IPS DF 6.9 (cell line): ENCODE measurements at places on chromosomes 13 and 19.

DNA sequence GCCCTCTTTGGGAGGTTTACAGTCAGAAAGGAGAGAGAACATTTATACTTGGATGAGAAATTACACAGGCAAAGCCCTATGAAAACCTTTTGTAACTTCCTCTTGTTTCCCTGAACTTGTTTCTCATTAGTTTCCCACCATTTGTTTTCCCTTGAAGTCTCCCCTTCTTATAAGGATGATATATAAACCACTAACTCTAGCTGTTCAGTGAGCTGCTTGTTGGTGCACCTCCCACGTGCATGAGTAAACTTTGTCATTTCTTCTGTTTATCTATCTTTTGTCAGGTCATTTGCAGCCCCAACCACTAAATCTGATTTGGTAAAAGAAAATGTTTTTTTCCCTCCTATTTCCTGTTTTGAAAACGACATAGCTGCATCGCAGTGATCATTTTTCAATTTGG lies 919.9 kb downstream of the SLITRK1 start:
- H3K4me3 ChIP-seq, result no peak overlapping the region
- H3K4me1 ChIP-seq, result no peaks in the 10 kb centered on the region
- no peak for DNase-seq

DNA sequence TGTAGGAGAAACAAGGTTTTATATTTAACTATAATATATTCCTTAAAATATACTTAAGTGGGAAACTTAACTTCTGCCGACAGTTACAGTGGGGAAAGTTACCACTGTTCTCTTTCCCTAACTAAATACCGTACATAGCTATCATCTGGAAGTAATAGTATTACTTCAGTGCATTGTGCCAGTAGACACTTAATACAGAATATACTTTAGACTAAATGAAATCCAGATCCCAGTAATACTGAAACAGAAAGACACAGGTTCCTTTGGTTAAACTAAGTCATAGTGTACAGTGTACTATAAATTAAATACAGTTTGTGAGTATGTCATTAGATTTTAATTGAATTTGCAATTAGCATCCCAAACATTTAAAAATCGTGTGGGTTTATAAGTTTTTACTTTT lies 107.5 kb downstream of the PCCA start:
- H3K27ac ChIP-seq, result no peak overlapping the region
- DNase-seq, result no peak
- peaks cover 1% of the 10 kb centered on the region; the same call in 1 of the 2 replicates for H3K4me1 ChIP-seq
- no peaks in the 10 kb centered on the region for H3K27me3 ChIP-seq
- H3K4me3 ChIP-seq, result no peak overlapping the region

GRCh38 chr13:28867564-28867963 lies 47.4 kb downstream of the MTUS2 start:
- no peak overlapping the region for H3K4me3 ChIP-seq
- no peaks in the 10 kb centered on the region for H3K36me3 ChIP-seq
- H3K27me3 ChIP-seq, result no peaks in the 10 kb centered on the region
- no peaks in the 10 kb centered on the region for H3K4me1 ChIP-seq
- no peak for DNase-seq
- H3K27ac ChIP-seq, result no peak overlapping the region

GRCh38 chr19:30374865-30375552 lies 2.8 kb downstream of the ZNF536 start:
- peaks cover 3% of the 10 kb centered on the region; the same call in 1 of the 2 replicates for H3K27me3 ChIP-seq
- no peak overlapping the region for H3K27ac ChIP-seq
- peak overlapping the region; percentile 46; the same call in 1 of the 2 replicates for H3K4me3 ChIP-seq
- no peaks in the 10 kb centered on the region for H3K36me3 ChIP-seq
- H3K4me1 ChIP-seq, result peaks cover 11% of the 10 kb centered on the region
- DNase-seq, result no peak

DNA sequence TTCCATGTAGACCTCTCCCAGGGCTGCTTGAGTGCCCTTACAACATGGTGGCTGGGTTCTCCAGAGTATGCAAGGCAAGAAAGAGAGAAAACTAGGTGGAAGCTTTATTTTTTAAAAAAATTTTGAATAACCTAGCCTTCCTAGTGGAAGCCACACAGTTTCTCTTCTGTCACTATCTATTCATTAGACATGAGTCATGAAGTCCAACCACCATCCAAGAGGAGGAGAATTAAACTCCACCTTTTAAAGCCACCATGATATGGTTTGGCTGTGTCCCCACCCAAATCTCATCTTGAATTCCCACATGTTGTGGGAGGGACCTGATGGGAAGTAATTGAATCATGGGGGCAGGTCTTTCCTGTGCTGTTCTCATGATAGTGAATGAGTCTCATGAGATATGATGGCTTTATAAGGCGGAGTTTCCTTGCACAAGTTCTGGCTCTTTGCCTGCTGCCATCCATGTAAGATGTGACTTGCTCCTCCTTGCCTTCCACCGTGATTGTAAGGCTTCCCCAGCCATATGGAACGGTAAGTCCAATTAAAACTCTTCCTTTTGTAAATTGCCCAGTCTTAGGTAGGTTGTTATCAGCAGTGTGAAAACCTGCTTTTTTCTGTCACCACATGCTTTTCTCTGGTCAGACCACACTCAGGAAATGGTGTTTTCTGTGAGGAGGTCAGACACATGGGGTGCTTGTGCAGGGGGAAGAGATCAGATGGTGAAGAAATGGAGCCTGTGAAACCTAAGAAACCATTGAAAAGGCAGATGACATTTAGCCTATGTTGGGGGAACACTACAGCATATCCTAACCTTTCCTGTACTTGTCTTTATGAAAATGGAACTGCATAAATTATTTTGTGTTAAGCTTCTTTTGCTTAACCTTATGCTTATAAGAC lies 57.7 kb downstream of the ANKRD10 start:
- H3K4me3 ChIP-seq, result no peak overlapping the region
- H3K27me3 ChIP-seq, result no peaks in the 10 kb centered on the region
- no peak for DNase-seq

DNA sequence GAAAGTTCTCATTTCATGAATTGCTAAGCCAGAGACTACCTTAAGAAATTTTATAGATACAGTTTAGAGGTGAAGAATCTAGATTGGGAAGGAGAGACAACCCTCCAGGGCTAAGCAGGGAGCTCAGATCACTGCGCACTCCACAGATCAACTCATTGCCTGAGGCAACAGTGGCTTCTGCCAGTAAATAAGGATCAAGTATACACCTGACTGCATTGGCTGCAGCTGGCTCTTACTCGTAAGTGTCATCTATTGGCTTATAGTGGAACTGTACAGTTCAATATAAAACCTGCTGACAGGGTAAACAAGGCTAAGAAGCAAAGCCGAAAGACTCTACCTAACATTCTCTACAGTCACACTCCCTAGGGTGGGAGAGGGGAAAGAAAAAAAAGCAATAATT lies 18.0 kb upstream of the C1QTNF9B start:
- no peaks in the 10 kb centered on the region for H3K27me3 ChIP-seq
- no peak overlapping the region for H3K27ac ChIP-seq
- no peak for DNase-seq
- no peaks in the 10 kb centered on the region for H3K36me3 ChIP-seq

DNA sequence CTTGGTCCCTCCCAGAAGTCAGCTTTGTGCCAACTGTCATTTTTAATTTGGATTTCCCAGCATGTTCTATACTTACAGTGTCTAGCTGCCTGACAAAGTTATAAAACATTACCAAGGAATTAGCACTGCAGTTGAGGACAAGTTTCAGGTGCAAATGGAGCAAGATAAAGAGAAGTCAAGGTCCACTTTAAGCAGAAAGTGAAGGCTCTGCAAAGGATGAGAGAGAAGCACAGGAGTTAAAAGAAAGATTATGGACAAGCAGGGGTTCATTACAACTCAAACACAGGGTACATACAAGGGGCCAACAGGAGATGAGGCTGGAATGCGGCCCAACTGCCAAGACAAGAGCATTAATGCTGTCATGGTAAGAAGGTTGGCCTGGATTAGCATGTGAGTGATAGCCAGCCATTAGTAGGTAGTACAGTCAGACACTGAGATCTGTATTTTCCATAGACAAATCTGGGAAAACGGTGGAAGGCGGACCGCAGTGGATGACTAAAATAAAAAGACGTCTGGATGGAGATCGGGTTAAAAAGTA lies 17.6 kb downstream of the UBL3 start:
- no peaks in the 10 kb centered on the region for H3K27me3 ChIP-seq
- H3K27ac ChIP-seq, result no peak overlapping the region
- DNase-seq, result no peak
- H3K4me1 ChIP-seq, result no peaks in the 10 kb centered on the region; the same call in none of the 2 replicates
- no peak overlapping the region for H3K4me3 ChIP-seq

DNA sequence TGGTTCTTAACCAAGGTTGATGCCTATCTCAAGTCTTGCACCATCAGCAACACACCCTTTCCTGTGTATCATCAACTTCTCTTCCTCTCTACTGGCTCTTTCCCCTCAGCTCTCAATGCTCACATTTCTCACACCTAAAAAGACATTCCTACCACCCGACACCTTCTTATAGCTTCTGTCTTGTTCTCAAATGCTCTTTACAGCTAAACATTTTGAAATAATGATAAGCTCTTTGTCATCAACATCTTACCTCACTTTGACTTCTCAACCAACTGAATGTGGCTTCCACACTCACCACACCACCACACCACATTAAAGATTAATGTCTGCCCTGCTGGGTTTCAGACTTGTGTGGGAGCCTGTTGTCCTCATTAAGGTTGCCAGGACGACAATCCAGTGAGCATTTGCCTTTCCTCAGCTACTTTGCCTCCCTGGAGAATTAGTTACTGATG lies 67.8 kb downstream of the RXFP2 start:
- no peaks in the 10 kb centered on the region for H3K36me3 ChIP-seq
- H3K27me3 ChIP-seq, result no peaks in the 10 kb centered on the region
- H3K4me3 ChIP-seq, result no peak overlapping the region
- no peak for DNase-seq
- no peaks in the 10 kb centered on the region for H3K4me1 ChIP-seq

DNA sequence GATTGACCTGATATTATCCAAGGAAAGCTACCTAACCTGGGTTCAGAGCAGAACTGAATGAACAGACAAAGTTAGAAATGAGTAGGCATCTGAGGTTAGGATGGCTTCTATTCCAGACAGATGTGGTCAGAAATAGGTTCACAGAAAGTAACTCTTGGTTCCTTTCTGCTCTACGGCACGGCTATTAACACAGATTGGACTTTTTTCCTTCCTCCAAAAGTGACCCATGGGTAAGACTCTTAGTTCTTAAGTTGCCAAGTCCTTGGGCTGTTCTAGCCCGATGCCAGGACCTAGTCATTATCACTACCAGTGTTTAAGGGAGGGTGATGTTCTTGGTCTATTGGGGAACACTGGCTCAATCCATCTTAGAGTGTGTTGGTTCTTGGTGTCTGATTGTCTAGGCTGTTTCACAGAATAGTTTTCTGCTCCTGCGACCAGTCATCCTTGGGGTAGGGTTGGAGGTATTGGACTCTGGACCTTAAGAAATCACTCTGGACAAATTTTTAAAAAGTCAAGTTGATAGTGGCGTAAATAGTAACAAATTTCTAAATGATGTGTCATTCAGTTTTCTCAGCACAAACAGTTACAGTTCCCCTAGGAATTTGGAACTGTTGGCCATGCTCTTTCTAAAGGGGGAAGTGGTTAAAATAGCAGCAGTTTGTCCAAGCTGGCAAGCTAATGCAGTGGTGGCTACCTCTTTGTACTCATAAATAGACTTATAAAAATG lies 60.1 kb upstream of the MYCBP2 start:
- H3K4me1 ChIP-seq, result peaks cover 1% of the 10 kb centered on the region; the same call in 1 of the 2 replicates
- DNase-seq, result no peak
- H3K4me3 ChIP-seq, result no peak overlapping the region

DNA sequence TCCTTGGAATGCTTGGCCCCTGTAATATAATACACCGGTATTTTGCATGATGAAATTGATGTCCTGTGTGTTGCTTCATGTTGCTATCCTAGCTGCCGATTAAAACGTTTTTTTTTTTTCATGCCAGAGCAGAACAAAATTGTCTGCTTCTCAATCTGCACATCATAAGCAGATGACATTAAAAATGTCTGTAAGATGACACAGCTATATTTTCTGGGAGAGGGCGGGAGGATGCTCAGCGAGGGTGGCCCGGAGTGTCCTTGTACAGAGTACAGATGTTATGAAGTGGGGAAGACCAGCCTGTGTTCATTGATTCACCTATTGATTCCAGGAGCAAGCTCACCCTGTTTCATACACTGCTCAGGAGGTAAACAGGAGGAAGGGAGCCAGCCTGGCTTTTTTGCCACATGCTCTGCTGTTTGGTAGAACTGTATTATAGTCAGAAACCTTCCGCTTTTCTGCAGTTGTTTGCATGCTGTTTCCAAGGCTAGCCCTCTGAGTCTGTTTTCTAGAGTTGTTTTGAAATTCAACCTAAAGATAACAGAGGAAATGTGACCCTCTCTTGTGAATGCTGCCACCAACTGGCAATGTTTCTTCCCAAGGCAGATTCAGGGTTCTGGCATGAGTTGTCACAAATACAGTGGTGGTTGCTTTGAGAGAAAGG lies 4.7 kb upstream of the IRS2 start:
- no peaks in the 10 kb centered on the region for H3K27me3 ChIP-seq
- H3K4me3 ChIP-seq, result no peak overlapping the region
- no peaks in the 10 kb centered on the region for H3K36me3 ChIP-seq
- H3K4me1 ChIP-seq, result peaks cover 2% of the 10 kb centered on the region; the same call in 1 of the 2 replicates
- H3K27ac ChIP-seq, result no peak overlapping the region

DNA sequence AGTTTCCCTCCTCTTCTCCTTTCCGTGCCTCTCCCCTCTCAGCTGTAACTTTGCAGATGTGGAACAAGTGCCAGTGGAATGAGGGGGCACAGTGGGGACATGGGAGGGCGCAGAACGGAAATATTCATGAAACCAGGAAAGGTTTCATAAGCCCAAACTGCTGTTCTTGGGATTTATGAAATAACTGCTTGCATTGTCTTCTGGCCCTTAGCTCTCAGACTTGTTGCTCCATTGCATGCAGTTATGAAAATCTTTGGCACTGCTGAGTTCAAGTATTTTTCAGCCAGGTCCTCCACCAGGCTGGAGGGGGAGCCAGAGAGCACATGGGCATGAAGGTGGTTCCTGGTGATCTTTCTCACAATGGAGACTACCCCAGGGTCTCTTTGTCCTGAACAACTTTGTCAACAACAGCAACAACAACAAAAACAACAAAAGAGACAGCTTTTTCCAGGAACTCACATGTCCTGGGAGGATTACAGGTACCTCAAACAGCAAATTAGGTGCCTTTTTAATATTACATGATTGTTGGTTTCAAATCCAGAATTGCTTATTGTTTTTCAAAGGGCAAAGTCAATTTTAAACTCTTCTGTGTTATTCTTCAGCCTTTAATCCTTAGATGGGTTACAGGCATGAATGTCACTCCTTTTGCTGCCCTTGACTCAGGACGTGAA lies 1.5 kb downstream of the RGCC start:
- no peaks in the 10 kb centered on the region for H3K36me3 ChIP-seq
- no peak for DNase-seq
- H3K27ac ChIP-seq, result no peak overlapping the region
- H3K4me3 ChIP-seq, result no peak overlapping the region

- no peak for DNase-seq
- no peak overlapping the region for H3K27ac ChIP-seq
- H3K27me3 ChIP-seq, result no peaks in the 10 kb centered on the region
- H3K4me1 ChIP-seq, result peaks cover 2% of the 10 kb centered on the region; the same call in 1 of the 2 replicates
These were observed 4.0 kb downstream of the TCF3 start for GRCh38 chr19:1648459-1648849.

- no peak for DNase-seq
- H3K4me1 ChIP-seq, result peaks cover 2% of the 10 kb centered on the region; the same call in 1 of the 2 replicates
- no peak overlapping the region for H3K27ac ChIP-seq
- H3K4me3 ChIP-seq, result no peak overlapping the region
- no peaks in the 10 kb centered on the region for H3K27me3 ChIP-seq
These were observed 110.4 kb upstream of the KL start for GRCh38 chr13:32905864-32906180.
